ENCODE measurements at places on chromosomes 1 and 21.

DNA sequence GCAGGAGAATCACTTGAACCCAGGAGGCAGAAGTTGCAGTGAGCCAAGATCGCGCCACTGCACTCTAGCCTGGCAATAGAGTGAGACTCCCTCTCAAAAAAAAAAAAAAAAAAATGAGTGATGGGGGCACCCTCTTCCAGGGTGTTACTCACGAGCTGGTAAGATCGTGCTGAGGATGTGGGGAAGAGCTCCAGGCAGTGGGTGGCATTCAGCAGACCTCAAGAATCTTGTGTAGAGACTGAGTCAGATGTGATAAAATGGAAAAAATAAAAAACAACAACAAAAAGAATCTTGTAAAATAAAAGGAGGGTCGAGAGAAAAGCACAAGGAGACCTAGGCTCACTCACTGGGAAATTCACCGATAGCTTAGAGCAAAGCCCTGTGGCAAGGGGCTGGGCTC is 38.5 kb downstream of the EPHA2 start:
- no peak for DNase-seq

DNA sequence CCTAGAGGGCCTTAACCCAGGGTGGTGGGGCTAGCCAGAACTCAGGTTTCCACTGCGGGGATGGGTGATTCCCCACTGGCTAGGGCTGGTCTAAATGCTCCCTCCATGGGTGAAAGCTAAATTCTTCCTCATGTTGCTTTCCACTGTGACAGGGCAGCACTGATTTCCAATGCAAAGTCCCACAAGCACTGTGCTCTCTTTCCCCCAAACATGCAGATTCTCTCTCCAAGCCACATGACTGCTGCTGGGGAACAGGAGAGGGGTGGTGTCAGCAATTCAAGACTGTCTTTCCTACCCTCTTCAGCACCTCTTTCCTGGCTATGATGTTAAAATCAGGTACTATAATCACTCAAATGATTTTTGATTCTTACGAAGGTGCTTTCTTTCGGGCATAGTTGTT is 215.5 kb downstream of the RWDD3 start:
- DNase-seq: no peak

DNA sequence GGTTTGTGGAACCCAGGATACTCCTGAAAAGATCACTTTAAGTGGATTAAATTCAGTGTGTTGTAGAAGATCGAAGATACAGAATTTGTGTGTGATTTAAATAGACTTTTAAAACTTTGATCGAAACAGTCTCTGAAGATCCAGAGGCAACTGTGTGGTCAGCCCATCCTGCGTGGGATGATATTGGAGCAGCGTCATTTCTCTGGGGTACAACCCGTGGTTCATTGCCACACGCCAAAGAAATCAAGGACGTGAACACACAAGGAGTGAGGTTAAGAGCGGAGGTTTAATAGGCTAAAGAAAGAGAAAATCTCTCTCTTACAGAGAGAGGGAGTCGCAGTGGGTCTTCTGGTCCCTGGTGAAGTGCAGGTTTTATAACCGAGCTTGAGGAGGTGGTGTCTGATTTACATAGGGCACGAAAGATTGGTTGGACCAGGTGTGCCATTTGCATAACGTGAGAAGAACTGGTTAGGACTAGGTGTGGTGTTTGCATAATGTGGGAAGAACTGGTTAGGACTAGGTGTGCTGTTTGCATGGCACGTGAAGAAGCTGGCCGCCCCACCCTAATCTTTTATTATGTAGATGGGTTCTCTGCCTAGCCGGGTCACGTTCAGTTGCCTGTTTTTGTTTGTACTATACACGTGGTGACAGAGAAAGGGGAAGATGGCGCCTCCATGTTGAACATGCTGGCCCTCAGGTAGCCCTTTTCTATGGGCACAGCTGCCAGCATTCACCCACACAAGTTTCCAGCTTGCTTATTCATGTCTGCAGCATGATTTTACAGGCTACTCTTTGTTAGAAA is 82.3 kb downstream of the ADSS2 start:
- no peak for DNase-seq

DNA sequence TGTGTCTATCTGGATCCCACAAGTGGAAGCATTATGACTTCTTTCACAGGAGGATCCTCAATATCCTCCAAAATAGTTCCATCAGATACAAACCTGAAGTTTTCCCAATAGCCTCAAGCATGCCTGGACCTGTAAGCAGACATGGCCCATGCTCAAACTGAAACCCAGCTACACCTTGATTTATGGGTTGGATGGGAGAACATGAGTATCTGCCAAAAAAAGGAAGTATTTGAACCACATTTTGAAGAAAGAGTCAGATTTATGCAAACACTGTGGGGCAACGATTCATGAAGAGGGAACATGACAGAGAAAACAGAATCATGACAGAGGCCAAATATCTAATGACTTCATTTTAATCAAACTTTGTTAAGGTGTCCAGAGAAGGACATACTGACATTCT is 351.0 kb upstream of the NFIA start:
- no peak for DNase-seq

- DNase-seq: no peak
Observed at GRCh38 chr1:116997636-116998035, 3.9 kb upstream of the CD101 start.

GRCh38 chr1:48266576-48266975 is 44.1 kb downstream of the SLC5A9 start:
- DNase-seq: no peak

DNA sequence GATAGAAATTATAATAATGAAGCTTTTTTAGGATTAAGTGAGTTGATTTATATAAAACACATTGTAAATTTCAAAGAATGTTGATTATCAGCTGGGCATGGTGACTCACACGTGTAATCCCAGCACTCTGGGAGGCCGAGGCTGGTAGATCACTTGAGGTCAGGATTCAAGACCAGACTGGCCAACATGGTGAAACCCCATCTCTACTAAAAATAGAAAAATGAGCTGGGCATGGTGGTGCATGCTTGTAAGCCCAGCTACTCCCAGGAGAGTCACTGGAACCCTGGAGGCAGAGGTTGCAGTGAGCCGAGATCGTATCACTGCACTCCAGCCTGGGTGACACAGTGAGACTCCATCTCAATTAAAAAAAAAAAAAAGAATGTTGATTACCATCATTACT is 18.4 kb downstream of the ADAMTS1 start:
- DNase-seq: no peak

All from activated T-cell treated with anti-CD3 and anti-CD28 coated beads for 1 hour (primary cell).